CD4-positive, CD25-positive, alpha-beta regulatory T cell (primary cell): ENCODE measurements at places on chromosomes 2 and 18.

GRCh38 chr2:138536302-138536701, 34.7 kb downstream of the SPOPL start:
- no peak for DNase-seq

GRCh38 chr2:72846171-72847095, 20.6 kb upstream of the EXOC6B start:
- DNase-seq, result no peak

DNA sequence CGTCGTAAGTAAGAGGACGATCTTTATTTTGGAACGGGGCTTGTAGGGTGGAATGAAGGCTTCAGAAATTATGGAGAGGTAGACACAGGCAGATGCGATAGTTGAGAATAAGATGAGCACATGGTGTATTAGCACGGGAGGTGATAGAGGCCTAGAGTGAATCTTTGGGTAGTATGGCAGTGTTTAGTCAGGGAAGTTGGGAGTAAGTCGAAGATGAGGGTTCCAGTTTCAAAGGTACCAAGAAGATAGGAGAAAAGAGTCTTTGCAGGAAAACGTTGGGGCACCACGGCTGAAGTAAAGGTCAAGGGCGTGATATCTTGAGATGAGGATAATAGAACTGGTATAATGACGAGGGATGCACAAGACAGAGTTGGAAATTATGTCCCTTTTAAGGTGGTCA, 654 bp downstream of the PIK3C3 start:
- DNase-seq, result no peak

GRCh38 chr18:24006712-24007313, 7.7 kb upstream of the TTC39C start:
- DNase-seq, result no peak

GRCh38 chr2:29154610-29155009, 39.4 kb downstream of the CLIP4 start:
- no peak for DNase-seq

- no peak for DNase-seq
Measured at GRCh38 chr2:88933980-88934379, 242.5 kb downstream of the RPIA start.

DNA sequence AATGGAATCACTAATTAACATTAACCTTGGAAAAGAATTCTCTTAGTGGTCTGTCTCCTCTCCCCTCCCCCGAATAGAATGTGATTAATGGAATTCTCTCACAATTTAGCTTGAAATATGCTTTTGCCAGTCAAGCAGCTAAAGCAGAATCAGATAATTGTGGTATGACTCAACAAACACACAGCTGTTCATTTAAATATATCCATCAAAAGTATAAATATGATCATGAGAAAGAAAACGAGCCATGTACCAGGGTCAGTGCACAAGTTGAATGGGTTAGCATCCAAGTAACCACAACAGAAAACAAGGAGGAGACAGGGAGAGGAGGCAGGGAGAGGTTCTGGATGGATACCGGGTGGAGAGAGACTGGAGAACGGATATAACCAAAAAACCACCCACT, 66.9 kb downstream of the ACVR1 start:
- no peak for DNase-seq

DNA sequence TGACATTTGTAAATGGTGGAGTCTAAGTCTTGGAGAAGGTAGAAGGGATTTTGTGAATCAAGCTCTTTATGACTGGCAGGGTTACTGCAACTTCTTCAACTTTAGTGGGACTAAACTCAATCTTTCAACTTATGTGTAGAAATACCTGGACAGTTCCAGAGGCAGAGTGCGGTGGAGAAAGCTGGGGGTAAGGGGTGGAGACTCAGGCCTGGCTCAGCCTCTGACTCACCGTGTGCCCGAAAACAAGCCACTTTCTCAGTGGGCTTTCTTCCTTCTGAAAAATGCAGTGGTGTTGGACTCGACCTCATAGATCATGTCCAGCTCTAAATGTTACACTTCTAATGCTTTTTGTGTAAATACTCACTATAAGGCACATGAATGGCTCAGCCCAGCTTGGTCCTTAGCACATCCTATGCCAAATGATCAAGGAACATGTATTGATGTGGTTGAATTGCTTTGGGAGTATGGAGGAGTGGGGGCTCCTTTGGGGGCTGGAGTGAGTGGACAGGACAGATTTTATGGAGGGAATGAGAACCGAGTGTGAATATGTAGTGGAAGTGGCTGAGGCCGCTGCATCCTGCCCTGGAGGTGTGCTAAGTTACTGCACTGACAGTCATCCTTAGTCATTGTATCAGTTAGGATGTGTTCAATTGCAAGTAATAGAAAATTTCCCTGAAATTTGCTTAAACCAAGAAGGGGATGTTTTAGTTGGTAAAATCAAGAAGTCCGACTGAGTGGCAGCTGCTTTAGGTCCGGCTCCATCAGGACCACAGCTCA, 32.2 kb upstream of the IGFBP5 start:
- no peak for DNase-seq

- no peak for DNase-seq
Measured at GRCh38 chr18:47936952-47937351, 6.5 kb upstream of the SMAD2 start.

GRCh38 chr2:181648478-181649155, 8.3 kb downstream of the CERKL start:
- no peak for DNase-seq

DNA sequence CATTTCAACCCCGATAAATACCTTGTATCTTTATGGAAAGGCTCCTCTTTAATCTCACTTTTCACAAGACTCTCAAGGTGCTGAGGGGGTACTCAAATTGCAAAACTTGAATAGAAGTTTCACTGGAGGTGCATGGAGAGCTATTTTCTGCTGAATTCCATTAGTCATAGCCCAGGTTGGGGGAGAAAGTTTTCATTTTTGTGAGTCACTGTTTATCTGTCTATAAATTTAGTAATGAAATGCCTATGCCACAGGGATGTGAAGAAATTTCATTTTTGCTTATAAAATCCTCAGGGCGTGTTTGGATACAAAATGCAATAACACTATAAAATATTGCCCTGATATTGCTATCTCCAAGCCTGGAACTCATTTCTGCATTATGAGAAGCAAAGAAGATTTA, 346.3 kb downstream of the LRATD1 start:
- DNase-seq, result no peak

DNA sequence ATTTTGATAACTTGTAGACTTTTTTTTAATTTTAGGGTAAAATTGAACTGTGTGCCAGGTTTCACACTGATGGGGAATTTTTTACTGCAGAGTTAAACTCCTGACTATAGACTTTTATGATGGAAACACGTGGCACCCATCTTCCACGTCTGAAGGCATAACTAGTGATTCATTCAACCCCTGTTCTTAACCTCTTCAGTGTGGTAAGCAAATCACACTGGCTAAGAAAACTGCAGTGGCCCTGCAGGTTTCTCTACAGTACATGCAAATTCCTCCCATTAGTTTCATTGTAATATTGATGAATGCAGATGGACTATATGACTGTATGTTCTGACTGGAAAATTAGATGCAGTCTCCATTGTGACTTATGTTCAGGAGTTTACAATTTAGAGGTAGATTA, 47.2 kb downstream of the SMAD4 start:
- no peak for DNase-seq

DNA sequence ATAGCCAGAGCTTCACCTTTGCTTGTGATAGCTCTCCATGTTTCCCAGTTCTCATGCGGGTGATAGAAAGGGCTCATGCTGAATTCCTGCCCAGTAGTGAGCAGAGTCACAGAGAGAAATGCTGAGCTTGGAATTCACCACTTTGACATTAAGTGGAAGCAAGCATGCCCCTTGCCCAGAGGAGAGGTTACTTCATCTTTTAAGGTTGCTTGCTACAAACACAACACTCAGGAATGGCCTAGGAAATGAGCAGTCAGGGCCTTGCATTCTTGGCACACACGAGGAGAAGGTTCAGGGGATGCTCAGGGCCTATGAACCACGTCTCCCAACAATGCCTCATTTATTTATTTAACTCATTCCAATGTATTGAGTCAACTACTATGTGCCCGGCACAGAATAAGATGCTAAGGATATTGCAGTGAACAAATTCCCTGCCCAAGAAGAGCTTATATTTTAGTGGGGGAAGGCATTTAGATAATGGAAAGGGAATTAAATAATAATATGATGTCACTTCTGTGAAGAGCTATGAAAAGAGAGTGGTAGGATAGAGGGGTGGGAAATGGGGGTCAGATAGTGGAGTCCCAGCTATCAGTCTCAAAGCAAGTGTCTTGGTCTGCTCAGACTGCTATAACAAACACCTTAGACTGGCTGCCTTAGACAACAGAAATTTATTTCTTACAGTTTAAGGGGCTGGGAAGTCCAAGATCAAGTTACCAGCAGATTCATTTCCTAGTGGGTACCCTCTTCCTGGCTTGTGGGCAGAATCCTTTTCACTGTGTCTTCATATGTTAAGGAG, 42.1 kb downstream of the DDX18 start:
- no peak for DNase-seq

GRCh38 chr2:217707131-217707611, 295.6 kb downstream of the TNS1 start:
- no peak for DNase-seq

GRCh38 chr2:215052404-215052803, 86.0 kb downstream of the ABCA12 start:
- no peak for DNase-seq

- no peak for DNase-seq
Measured at GRCh38 chr2:199983534-199983933, 28.2 kb downstream of the MAIP1 start.

DNA sequence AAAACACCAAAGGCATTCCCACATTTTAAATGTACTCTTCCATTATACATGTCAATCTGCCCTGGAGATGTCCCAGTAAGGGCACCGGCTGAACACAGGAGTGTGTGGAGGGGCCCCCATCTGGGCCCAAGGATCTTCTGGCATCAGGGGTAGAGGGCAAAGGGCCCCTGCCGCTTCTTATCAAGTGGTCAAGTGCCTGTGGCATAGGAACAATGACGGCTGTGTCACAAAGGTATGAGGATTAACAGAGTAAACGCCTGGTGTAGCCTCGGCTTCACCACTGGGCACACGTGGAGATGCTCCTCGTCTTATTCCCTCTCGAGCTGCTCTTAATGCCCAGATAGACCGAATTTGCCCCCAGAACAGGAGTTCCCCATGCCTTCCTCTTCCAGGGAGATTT, 169.7 kb upstream of the GLI2 start:
- no peak for DNase-seq

GRCh38 chr2:71477231-71477691, 23.9 kb downstream of the DYSF start:
- no peak for DNase-seq

- DNase-seq, result no peak
Measured at GRCh38 chr18:48805826-48806535, 144.8 kb downstream of the SMAD7 start.

- no peak for DNase-seq
Measured at GRCh38 chr18:389658-390357, 110.7 kb downstream of the COLEC12 start.

GRCh38 chr2:23940718-23941620, 706 bp downstream of the UBXN2A start:
- no peak for DNase-seq

DNA sequence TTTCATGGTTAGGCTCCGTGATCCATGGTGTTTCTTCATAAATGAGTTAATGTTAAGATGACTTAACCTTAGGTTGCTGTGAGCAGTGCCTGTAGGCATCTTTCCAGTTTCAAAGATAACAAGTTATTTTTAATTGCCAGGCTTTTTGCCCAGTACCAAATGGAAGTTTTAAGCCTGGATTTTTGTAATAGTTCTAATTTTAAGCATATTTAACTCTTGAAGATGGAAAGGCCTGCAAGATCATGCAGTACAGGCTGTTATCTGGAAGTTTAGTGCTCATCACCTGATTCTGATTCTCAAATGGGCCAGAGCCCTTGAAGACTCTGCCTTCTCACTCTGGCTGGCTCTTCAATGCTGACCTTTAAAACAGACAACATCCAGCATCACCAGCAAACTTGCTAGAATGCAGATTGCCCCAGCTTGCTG, 141.3 kb downstream of the NCK2 start:
- no peak for DNase-seq

DNA sequence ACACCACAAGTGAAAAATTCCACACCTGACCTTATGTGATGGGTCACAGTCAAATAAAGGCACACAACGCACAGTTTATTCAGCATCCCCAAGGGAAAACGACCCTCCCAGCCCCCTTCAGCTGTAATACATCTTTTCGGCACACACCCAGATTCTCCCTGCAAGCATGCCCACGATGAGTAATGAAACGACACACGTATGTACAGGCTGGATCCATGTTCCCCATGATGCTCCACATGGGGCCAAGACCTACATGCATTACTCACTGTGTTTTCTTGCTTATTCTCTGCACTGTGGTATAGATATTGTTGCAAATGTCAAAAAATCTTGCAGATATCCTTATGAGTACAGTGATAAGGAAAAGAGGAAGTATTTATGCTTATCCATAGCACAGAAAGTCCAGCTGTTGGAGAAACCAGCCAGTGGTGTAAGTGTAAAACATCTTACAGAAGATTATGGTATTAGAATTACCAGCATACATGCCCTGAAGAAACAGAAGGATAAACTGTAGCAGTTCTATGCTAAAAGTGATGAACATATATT, 32.5 kb upstream of the SGPP2 start:
- no peak for DNase-seq

DNA sequence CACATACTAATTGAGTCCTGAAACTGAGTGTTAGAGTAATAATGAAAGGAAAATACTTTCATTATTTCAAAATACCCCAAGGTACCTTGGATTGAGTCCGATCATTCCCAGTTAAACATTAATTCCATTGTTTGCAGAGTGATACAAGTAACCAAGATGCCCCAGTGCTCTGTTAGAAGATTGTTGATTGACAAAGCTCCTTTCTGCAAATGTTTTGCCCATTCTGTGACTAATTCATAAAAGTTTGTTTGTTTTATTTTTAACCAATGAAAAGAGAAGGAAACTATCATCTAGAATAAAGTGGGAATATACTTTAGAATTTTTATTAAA, 124.0 kb downstream of the GULP1 start:
- DNase-seq, result no peak

DNA sequence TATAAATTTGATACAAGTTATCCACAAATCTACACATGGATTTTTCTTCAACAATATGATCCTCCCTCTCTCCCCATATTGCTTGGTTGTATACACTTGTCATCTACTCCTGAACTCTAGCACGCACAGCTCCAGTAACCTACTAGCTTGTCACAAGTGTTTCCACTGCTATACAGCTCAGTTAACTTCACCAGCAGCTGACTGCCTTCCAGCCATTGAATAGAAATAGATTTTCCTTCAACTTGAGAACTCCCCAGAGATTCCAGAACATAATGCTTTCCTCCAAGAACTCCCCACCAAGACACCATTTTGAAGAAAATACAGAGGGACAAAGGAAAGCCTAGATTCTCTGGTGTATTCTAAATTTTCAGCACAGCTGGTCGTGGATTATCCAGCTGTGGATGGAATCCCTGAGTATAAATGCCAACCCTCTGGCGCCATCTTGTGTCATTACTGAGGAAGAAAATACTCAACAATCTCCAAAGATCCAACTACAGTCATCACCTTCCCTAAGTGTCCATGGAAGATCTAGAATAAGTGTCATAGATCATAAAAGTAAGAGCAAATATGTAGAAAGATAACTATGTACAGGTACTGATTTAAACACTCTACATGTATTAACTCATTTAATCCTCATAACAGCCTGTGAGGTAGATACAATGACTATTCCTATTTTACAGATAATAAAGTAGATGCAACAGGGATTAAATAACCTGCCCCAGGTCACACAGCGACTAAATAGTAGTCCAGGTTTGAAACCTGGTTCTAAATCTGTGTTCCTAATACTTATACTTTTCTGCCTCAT, 156.7 kb downstream of the ARHGAP28 start:
- no peak for DNase-seq

- DNase-seq, result no peak
Measured at GRCh38 chr2:86470890-86471289, 29.7 kb downstream of the KDM3A start.
